Stimulated activated CD8-positive, alpha-beta memory T cell treated with anti-CD3 and anti-CD28 coated beads, Interleukin-15, amount 100 ng/mL, for 24 hours (primary cell): ENCODE measurements at places on chromosomes 11 and 22.

- no peak for DNase-seq
These were observed 8.2 kb downstream of the ARHGEF12 start for GRCh38 chr11:120344302-120345004.

DNA sequence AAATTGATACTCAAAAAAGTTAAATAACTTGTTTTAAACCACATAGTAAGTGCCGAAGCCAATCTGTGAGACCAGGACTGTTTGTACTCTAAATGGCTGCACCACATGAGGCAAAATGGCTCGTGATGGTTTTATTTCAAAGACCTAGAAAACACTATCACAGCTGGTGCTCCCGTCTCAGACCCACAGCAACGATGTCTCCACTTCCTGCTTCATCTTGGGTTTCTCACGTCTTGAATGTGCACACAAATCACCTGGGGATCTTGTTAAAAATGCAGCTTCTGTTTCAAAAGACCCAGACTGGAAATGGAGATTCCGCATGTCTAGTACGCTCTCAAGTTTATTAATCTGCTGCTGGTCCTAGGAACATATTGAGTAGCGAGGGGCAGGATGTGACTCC, 1.2 kb downstream of the CD3E start:
- DNase-seq, result no peak

GRCh38 chr11:126764231-126764630, 236.3 kb downstream of the KIRREL3 start:
- no peak for DNase-seq

GRCh38 chr11:122159861-122160260, 43.8 kb upstream of the BLID start:
- no peak for DNase-seq

DNA sequence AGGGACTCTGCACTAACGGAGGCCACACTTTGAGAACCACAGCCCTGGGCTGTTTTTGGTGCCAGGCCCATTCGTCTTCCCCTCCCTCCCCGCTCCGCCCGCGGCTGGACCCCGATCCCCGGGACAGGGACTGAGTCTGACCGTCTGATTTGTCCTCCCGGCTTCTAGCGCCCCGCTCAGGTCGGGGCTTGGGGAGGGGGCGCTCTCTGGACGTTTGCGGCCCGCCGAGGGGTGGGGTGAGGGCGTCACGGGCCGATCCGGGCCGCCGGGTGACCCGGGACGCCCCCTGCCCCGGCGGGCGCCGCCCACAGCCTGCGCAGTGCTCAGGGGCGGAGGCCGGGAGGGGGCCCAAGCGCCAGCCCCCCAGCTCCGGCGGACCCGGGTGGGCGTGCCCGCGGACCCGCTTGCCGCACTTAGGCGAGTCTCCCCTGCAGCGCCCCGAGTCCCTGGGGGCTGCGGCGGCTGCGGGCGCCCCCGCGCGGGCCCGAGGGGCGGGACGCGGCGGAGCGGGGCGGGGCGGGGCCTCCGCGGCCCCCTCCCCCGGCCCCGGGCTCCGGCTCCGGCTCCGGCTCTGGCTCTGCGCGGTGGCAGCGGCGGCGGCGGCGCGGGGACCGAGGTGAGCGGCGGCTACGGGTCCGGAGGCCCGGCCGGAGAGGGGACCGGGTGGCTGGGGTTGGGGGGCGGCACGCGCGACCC, 33.7 kb upstream of the PRR5 start:
- no peak for DNase-seq

- no peak for DNase-seq
These were observed 22.1 kb downstream of the ATP6V1E1 start for GRCh38 chr22:17606496-17606895.

GRCh38 chr11:5596607-5597201, at the start of gene TRIM6:
TRIM6 (plus strand) TSS chr11:5596637; CDS start chr11:5596898, 261 bp downstream.
- no peak for DNase-seq

- no peak for DNase-seq
These were observed 2.5 kb upstream of the ST14 start for GRCh38 chr11:130157101-130157500.

- no peak for DNase-seq
These were observed 62.4 kb downstream of the CRYBB2 start for GRCh38 chr22:25281675-25282345.

- DNase-seq, result no peak
These were observed 25.8 kb downstream of the ART5 start for GRCh38 chr11:3615998-3616397.

- no peak for DNase-seq
These were observed 400.4 kb downstream of the NTM start for GRCh38 chr11:131770801-131771200.
